ENCODE measurements at places on chromosomes 13 and 19.

- DNase-seq: no peak
These were observed 31.2 kb downstream of the CBY2 start for GRCh38 chr13:45733361-45733760.

DNA sequence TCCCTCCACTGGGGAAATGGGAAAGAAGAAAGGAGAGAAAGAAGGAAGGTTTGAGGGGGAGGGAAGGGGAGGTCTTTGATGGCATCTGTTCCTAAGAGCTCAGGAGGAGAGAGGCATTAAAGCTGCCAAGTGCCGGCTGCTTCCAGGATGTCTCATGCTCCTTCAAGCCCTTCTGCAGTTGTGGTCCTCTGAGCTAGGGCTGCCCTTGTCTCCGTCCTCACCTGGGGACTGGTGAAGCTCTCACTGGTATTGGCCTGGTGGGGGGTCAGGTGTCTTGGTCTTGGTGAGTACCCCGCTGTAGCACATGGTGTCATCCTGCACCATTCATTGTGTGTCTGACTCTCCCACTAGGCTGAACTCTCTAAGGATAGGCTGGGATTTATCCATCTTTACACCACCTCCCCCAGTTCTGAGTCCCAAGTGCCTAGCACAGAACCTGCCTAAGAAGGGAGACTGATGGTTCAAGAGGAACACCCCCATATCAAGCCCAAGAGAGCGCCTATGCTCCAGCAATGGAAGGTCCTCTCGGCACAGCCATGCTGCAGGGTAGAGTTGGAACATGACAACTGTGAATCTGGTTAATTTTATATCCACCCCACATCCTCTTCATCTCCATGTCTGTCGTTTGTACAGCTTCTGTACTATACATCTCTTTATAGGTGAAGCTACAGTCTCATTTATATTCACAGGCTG lies 83.7 kb downstream of the AKAP11 start:
- DNase-seq: no peak

DNA sequence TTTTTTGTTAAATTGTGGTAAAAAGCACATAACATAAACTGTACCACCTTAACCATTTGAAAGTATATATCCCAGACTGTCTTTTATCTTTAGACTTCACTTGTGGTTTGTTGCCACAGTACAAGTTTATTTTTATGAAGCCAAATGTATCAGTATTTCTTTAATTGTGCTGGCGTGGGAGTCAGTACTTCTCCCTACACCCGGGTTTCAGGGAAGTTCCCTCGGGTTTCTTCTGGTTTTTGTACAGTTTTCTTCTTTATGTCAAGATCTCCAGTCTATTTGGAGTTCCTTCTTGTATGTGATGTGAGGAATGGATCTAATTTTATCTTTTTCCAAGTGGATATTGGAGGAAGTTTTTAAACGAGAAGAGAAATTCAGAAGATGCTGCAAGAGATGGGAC lies 20.5 kb downstream of the CCDC8 start:
- DNase-seq: no peak

- no peak for DNase-seq
These were observed 37.6 kb upstream of the FFAR2 start for GRCh38 chr19:35410487-35410886.

DNA sequence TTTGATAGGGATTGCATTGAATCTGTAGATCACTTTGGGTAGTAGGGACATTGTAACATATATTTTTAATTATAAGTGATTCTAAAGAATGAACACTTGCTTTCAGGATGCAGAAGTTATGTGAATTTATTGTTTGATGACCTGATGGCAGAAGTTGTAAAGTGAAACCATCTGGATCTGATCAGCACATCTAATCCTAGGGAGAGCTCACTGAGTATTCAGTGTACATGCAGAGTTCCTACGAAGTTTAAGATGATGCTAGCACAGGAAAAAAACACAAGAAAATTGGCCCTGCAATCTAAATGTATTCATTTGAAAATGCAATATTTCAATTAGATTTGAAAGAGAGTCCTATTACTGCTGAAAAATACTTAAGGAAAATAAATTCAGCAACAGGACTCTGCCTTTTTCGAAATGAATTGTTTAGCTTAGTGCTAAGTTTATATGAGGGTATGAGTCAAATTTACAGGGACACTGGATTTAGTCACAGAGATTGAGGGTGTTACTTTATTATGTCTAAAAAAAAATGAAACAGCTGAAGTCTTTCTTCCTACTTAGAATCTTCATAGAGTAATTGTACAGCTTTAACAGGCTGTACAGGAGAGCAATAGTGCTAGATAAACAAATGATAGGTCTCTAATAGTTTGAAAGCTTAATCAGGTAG lies 385.7 kb downstream of the DCT start:
- DNase-seq: no peak

- DNase-seq: no peak
These were observed 62.7 kb downstream of the COL4A1 start for GRCh38 chr13:110244071-110244830.

DNA sequence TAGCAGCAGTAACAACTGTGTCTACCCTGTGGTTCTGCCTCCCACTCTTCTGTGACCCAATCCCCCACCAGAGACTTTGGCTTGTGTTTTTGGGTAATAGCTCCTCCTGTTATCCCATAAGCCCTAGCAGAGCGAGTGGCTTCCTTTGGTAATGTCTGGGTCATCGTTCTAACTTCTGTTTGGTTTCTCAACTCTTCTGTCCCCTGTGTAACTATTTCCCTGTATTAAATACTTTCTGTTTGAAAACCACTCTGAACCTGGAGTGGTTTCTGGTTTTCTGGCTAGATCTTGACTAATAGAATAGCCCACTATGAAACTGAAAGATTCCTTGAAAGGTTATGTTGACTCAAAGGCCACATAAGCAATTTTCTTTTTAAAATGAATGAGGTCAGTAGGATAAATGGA lies 350.0 kb downstream of the DCT start:
- no peak for DNase-seq

DNA sequence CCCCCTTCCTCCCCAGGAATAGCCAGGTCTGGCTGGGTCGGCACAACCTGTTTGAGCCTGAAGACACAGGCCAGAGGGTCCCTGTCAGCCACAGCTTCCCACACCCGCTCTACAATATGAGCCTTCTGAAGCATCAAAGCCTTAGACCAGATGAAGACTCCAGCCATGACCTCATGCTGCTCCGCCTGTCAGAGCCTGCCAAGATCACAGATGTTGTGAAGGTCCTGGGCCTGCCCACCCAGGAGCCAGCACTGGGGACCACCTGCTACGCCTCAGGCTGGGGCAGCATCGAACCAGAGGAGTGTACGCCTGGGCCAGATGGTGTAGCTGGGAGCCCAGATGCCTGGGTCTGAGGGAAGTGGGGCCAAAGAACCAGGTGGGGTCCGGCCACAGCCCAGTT lies 3.2 kb downstream of the KLK2 start:
- no peak for DNase-seq

DNA sequence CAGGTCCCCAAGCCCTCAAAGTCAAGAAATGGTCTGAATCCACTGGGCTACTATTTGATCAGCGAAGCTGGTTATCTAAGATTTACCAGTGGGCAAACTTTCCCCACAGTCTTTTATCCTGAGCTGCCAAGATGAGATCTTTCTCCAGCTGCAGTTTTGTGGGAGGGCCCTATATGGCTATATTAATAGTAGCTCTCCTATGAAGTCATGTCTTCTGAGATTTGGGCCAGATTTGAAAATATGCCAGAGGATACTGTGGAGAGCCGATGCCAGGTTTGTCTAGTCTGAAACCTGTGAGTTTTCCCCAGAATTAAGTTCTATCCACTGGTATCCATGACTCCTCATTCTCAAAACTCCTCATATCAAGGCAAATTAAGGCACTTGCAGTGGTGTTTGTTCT lies 173.2 kb downstream of the FLT1 start:
- DNase-seq: no peak

DNA sequence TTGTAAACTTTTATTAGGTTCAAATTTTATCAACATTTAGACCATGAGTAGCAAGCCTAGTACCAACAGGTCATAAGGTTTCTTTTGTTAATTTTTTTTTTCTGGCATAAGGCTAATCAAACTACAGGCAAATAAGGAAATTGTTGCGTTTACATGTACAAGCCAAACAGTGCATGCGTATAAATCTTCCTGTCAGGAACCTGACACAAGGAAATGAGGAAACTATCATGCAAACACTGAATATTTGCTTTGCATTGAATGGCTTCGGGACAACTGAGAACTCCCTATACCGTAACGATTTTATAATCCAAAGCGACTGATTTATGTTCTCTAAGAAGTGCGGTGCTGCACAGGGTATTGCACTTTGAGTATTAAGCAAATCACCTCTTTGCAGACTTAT lies 133.0 kb upstream of the TRPC4 start:
- DNase-seq: no peak

Measured in dorsolateral prefrontal cortex (tissue), 122 donors.